ENCODE measurements at places on chromosomes 3 and 15.

DNA sequence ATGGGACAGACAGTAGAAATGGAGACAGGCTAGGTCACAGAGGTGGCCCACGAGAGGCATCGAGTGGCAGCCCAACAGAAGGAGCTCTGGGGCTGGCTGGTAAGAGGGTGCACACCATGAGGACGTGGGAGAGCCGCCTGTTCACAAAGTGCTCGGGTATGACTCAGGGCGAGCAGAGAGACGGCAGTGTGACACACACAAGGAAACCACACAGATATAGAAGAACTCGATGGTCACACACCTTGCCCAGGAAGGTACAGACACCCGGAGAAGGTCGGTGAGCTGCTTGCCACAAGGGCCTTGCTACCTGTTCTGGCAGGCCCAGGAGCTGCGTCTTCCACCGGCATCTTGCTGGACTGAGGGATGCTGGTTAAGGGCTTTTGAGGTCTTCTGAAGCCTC is 50.2 kb downstream of the CA12 start:
- no peak for DNase-seq

DNA sequence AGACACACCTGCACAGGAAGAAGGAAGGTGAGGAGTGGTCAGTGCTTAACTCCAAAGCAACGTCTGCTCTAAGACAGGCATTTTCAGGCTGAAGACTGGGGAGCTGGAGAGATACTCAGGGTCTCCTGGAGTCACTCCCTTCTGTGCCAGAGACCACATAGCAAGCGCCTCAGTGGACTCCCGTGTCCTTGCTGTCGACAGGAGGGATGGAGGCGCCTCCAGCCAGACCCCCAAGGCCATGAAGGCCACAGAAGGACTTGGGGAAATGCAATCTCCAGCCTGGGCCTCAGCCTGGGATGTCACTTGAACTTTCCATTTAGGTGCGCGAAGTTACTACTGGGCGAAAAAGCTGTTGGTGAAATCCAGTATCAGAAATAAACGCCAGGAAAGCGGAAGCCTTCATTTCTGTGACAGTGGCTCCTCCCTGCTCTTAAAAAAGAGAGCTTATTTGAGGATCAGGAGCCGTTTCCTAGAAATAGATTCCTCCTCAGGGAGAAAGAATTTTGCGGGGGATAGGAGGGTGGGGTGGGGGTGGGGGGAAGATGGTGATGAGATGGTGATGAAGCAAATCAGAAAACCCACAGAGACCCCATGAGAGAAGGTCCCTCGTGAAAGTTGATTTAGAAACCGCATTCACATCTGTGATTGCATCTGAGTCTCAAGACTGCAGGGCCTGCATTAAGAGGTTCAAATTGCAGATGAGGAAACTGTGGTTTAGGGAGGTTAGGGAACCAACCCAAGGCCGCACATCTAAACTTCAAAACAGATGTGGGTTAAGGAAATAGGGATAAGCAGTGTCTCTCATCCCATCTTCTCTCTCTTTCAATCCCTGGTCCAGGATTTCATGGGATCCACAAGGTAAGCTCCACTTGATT is 78.8 kb downstream of the ATP2B2 start:
- DNase-seq: no peak

- DNase-seq: no peak
Measured at GRCh38 chr3:71513081-71513480, 70.4 kb downstream of the FOXP1 start.

DNA sequence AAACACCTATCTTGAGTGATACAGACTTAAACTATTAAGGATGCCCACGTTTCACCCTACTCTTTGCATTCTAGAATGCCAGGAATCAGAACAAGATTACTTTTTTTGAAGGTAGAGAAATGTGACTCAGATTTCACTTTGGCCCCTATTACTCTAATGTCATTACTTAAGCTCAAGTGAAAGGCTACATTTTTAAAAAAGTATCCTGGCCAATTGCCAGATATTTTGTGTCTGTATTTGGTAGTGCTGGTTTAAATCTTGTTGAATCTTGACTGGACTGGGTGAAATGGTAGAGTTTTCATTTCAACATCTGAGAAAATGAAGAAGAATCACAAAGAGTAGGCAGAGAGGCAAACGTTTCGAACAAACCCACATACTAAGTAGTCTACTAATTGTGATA is 218.2 kb upstream of the UBE2E1 start:
- DNase-seq: no peak
